ENCODE measurements at places on chromosomes 2 and 18. TPM values are rescaled to one million over a fixed set of nuclear protein-coding genes. Genes with fewer than 3 reads are reported as not detected.
A peak's percentile ranks its signal among the peaks of the same experiment; 100 is the strongest.

The SH3BP4 gene
- total RNA-seq = 42.6 TPM

The SIX3 gene
- total RNA-seq = 0.68 TPM

The TEX44 gene
- total RNA-seq = not detected

- DNase-seq = no peak
These were observed 1.9 kb downstream of the NTSR2 start for GRCh38 chr2:11667866-11668637.

- no peak for DNase-seq
These were observed 66.4 kb downstream of the GALR1 start for GRCh38 chr18:77316008-77316407.

DNA sequence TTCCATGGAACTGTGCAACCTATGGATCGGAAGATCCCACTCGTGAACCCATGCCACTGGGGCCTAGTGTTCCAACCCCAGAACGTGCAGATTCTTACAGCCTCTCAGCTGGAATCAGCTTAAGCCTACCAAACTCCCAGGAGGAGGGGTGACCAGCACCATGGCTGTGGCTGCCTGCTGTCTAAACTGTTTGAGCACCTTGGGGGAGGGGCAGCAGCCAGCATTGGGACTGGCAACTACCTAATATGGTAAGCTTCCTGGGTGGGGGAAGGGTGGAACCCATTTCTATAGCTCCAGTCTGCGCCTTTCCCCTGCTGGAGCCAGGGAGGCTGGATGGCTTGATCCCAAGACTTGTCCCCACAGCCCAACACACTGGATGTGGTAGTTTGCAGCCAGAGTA, 10.7 kb upstream of the POLE4 start:
- no peak for DNase-seq

- no peak for DNase-seq
These were observed 957.1 kb upstream of the CHAC2 start for GRCh38 chr2:52810460-52810859.

DNA sequence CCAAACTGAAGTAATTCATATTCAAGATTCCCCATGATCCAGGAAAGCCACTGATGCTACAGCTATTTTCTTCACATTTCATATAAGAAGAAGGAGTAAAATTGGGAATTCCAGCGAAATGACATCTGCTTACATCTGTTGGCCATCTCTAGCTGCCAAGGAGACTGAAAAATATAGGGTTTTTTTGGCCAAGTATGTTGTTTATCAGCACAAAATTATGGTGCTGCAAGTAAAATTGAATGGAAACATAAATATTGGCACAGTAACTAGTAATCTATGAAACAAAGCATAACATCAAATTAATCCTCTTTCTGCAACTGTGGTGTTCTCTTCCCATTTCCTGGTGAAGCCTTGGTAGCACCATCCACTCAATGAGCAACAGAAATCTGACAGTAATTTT, 649.5 kb upstream of the ZNF804A start:
- DNase-seq = no peak

DNA sequence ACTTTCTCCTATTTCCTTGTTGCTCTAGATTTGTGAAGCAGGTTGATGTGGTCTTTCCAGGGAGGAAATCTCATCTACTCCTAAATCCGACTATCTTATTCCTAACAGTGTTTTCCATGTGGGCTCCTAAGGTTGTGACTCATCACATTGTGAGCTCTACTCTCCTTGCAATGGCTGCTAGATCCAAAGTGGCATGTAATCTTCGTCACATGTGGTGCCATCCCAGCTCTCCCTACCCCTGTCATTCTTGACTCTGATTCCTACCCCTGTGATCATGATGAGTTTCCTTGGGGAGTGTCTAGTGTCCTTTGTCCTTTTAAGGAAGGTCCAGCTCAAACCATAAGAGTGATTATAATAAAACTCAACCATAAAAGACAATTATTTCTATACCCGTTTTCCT, 47.3 kb upstream of the GULP1 start:
- DNase-seq = no peak

GRCh38 chr2:120454654-120455385, 108.9 kb downstream of the INHBB start:
- DNase-seq = no peak

DNA sequence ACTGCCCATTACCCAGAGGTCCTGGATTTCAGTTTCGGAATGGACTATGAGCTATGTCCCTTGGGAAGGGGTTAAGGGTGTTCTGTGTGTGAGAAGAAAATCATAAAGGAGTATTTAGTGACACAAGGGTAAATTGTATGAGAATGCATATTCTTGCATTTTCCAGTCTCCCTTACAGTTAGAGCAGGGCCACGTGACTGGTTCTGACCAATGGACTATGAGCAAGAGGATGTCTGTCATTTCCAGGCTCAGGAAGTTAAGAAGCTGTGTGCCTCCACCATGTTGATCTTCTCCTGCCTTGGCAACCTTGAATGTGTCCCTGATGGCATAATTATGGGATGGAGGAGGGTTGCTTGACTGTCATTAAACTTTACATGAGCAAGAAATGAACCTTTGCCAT, 94.9 kb downstream of the DHRS9 start:
- DNase-seq = no peak

DNA sequence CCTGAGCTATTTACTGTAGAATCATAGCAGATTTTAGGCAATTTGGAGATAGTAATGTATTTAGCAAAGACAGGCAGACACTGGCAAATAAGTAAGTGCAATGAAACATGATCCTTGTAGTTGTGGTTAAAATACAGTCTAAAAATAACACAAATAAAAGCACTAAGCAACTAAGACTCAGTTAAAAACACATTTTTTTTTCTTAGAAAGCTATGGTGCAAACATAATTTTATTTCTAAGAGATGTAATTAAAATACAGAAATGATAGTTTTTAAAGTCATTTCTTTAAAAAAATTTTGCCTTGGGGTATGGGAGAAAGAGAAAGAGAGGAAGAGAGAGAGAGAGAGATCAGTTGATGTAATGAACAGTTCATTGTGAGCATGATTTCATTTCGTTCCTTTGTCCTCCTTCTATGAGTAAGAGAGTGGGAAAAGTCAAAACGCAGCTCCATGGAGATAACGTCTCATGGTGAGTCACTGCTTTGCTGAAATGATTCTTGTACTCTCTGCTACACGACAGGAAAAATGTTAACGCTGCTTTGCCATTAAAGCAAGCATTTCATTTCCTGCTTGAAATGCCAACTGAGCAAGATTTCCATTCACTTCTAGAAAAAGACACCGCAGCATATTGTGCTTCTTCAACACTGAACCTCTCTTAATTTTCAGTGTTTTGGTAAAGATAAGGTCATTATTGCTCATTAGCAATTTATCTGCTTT, 61.3 kb upstream of the PGAP1 start:
- no peak for DNase-seq

DNA sequence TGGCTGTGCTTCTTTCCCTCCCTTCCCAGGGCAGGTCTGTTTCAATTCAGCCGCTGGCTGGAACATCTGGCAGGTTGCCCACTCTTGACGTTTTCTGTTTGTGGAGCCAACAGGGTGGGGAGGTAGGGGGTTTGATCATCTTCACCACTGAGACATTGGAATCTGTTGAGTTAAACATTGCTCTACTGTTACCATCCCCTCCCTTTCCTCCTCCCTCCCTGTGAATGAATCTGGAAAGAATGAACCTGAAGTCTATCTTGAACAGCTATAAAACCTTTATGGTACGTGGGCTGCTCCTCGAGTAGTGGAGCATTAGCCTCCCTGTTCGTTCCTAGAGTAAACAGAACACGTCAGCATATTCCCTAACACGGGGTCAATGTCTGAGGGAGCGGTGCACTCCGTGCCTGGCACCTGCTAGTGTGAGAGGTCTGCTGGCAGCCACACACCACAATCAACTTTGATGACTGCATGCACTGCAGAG, 249.9 kb upstream of the RBBP8 start:
- peak; percentile 82 for DNase-seq
